Epithelial cell of umbilical artery (primary cell): ENCODE measurements at places on chromosomes 2 and 18. TPM values are rescaled to one million over a fixed set of nuclear protein-coding genes. Genes with fewer than 3 reads are reported as not detected.

The TCF23 gene
- not detected in 2 replicates for total RNA-seq

The CHRND gene
- not detected in 2 replicates for total RNA-seq

The GPR17 gene
- 0.30 and 0.32 TPM in 2 replicates for total RNA-seq

The LYPD1 gene
- total RNA-seq = 2.9 and 19.5 TPM in 2 replicates

The ACMSD gene
- not detected in 2 replicates for total RNA-seq

The STRN gene
- total RNA-seq = 14.9 and 18.5 TPM in 2 replicates

The SOX11 gene
- under 0.01 TPM in 2 replicates for total RNA-seq

The REG3G gene
- not detected in 2 replicates for total RNA-seq

The SP3 gene
- 70.5 and 123 TPM in 2 replicates for total RNA-seq
